ENCODE measurements at places on chromosomes 16 and 17.
A peak's percentile ranks its signal among the peaks of the same experiment; 100 is the strongest.

GRCh38 chr17:48753794-48754499 is 25.4 kb upstream of the HOXB13 start:
- DNase-seq: no peak

GRCh38 chr16:78552106-78552675 is 452.7 kb downstream of the WWOX start:
- DNase-seq: no peak

DNA sequence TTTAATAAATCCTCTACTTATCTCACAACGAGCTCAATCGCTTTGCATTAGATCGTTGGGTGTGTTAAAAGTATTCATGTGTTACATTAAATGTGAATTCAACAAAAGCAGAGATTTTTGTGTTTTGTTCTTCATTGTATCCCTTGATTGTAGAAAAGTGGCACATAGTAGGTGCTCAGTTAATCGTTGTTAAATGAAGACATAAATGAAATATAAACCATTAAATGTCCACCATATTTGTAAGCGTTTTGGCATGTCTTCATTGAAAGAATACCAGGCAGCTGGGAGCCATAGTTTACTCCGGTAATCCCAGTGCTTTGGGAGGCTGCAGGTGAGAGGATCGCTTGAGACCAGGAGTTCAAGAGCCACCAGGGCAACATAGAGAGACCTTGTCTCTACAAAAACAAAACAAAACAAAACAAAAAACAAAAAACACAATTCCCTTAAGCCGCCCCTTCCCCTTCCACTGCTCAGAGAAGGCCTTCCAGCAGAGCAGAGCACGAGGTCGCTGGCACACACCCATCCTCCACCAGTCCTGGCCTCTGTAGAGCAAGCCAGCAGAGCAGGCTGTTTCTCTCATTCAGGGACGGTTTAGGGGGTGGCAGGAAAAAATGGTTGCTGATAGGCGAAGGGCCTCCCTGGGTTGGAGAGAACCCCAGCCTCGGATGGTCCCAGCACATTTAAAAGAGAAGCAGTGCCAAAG is 673 bp upstream of the CHD9 start:
- DNase-seq: peak; percentile 19

GRCh38 chr17:65638221-65638975 is 77.0 kb upstream of the AXIN2 start:
- no peak for DNase-seq

Data from stimulated activated CD4-positive, alpha-beta T cell treated with anti-CD3 and anti-CD28 coated beads, Interleukin-4, amount 100 ng/mL, for 24 hours (primary cell).